ENCODE measurements at places on chromosomes 4 and X.

GRCh38 chr4:34043131-34043530 is 2201.2 kb downstream of the ARAP2 start:
- no peak for DNase-seq

GRCh38 chr4:173498023-173498422 is 32.0 kb downstream of the HAND2 start:
- DNase-seq, result no peak

DNA sequence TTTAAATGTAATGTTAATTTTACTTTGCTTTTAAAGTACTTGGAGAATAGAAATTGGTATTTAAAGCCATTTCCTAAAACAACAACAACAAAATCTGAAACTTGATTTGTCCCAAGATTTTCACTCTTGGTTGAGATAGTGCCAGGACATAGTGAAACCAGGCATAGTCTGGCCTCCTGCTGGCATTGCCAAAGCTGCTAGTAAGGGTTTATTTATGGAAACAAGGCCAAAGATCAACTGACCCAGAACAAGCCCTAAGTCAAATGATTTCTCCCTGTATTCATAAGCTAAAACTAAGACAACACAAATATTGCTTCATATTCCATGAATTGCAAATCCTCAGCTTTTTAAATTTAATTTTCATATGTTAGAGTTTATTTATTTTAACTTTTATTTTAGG is 227.5 kb upstream of the FGF13 start:
- no peak for DNase-seq

GRCh38 chrX:12984603-12985319 is 9.9 kb downstream of the TMSB4X start:
- DNase-seq, result no peak

GRCh38 chrX:132665676-132666075 is 176.8 kb upstream of the MBNL3 start:
- DNase-seq, result no peak

GRCh38 chr4:22794732-22795131 is 102.0 kb downstream of the GBA3 start:
- DNase-seq, result no peak

GRCh38 chrX:109472939-109473735 is 8.7 kb downstream of the GUCY2F start:
- peak; percentile 85 for DNase-seq

GRCh38 chrX:31092476-31092875 is 20.6 kb upstream of the FTHL17 start:
- no peak for DNase-seq

GRCh38 chr4:53478671-53479456 is 101.4 kb downstream of the FIP1L1 start:
- no peak for DNase-seq

- DNase-seq, result no peak
Observed at GRCh38 chr4:122479935-122480416, 23.5 kb upstream of the IL2 start.

DNA sequence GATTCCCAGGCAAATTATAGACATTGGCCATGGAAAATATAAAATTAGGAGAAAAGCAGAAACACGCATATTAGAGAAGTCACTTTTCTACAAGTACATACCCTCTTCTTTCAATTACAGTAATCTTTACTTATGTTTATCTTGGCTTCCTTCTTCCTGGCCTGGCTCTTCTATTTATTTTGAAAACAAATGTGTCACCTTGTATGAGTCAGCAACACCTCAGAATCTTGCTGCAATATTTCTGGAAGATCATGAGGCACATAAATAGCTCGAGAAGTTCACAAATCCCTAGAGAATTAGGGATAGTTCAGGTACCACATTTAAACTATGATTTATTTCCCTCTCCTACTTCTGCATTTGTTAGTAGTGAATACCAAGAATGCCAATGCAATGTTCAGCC is 124.6 kb downstream of the ANOS1 start:
- no peak for DNase-seq

DNA sequence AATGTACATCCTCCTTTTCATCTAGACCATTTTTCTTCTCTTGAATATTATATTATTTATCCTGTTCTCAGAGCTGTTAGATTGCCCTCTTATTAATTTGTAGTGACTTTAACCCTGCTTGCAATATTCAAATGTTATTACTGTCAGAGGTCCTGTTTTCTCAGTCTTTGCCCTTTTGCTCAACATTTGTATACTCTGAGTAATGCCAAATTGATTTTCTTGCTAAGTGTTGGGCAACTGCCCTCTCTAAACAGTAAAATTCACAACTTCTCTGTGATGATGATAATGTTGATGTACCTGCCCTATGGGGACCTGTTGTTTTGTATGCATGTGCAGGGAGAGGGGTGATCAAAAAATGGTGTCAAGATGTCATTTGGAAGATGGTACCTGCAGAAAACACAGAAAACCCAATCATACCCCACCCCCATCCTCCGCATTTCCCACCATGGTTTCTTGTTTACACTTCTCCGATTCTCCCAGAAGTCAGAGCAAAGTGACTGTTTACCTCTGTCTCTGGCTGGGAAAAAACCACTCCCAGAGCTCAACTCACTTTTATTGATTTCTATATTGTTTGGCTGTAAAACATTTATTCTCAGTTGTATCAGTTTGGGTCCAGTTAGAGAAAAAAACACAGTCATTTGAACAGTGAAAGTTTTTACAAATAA is 694.0 kb downstream of the IL1RAPL1 start:
- no peak for DNase-seq
